ENCODE measurements at places on chromosomes 1 and 21. TPM values are rescaled to one million over a fixed set of nuclear protein-coding genes. Genes with fewer than 3 reads are reported as not detected.

HLX gene
- total RNA-seq = 0.62 TPM

CSF1 gene
- 15.2 TPM for total RNA-seq

OR2T35 gene
- total RNA-seq = not detected

FCER1A gene
- total RNA-seq = not detected

ASAP3 gene
- 27.6 TPM for total RNA-seq

DNA sequence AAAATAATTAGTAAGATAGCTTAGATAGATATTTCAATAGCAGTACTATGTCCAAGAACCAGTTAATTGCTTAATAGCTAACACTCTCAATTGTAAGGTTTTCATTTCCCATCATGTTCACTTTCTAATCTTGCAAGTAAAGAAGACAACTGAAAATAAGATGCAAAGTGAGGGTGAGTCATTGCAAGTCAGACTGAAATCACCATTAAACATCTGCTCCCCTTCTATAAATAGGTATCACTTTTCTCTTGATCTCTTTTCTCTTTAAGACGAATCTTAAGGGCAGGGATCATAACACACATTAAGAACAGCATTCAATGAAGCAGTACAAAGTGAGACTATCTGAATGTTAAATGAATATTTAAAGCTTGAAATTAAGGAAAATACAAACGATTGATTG lies 40.4 kb downstream of the UBR4 start:
- H3K4me1 ChIP-seq = peaks cover 32% of the 10 kb centered on the region
- peaks cover 54% of the 10 kb centered on the region for H3K36me3 ChIP-seq
- H3K27ac ChIP-seq = peak overlapping the region; percentile 50
- H3K4me3 ChIP-seq = no peak overlapping the region
- H3K27me3 ChIP-seq = no peaks in the 10 kb centered on the region

GRCh38 chr1:79695138-79695537 lies 688.6 kb upstream of the ADGRL4 start:
- no peak overlapping the region for H3K27ac ChIP-seq
- H3K4me1 ChIP-seq = no peaks in the 10 kb centered on the region
- DNase-seq = no peak

DNA sequence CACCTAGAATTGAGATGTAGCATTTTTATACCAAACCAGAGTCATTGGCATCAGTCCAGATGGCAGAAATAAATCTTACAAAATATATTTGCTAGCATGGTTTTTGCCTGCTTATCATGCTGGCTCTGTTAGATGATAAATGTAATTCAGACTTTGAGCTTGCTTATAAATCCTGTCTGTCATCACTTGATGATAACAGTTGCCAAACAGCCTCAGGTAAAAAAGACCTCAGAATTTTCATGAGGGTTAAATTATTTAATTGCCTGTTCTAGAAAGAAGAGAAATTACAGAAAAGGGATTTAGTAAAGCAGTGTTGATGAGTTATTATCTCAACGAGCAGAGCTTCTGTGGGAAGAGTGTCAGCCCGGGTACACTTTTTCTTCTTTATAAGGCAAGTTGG lies 83.3 kb downstream of the FNBP1L start:
- H3K4me3 ChIP-seq = no peak overlapping the region
- no peak for DNase-seq
- peaks cover 9% of the 10 kb centered on the region for H3K36me3 ChIP-seq
- H3K4me1 ChIP-seq = peaks cover 4% of the 10 kb centered on the region
- H3K27ac ChIP-seq = no peak overlapping the region

GRCh38 chr1:205926213-205926612 lies 17.0 kb downstream of the SLC26A9 start:
- no peaks in the 10 kb centered on the region for H3K27me3 ChIP-seq
- no peaks in the 10 kb centered on the region for H3K4me1 ChIP-seq
- no peaks in the 10 kb centered on the region for H3K36me3 ChIP-seq
- peak; percentile 32 for DNase-seq
- no peak overlapping the region for H3K27ac ChIP-seq

- H3K27ac ChIP-seq = no peak overlapping the region
- peaks cover 2% of the 10 kb centered on the region for H3K36me3 ChIP-seq
- peaks cover 22% of the 10 kb centered on the region for H3K4me1 ChIP-seq
- no peaks in the 10 kb centered on the region for H3K27me3 ChIP-seq
- H3K4me3 ChIP-seq = no peak overlapping the region
These were observed 8.8 kb upstream of the AHCYL1 start for GRCh38 chr1:109975718-109976117.

GRCh38 chr1:33738536-33738935 lies 125.3 kb upstream of the HMGB4 start:
- H3K36me3 ChIP-seq = no peaks in the 10 kb centered on the region
- peaks cover 4% of the 10 kb centered on the region for H3K27me3 ChIP-seq
- no peak for DNase-seq
- H3K27ac ChIP-seq = no peak overlapping the region
- no peaks in the 10 kb centered on the region for H3K4me1 ChIP-seq
- H3K4me3 ChIP-seq = no peak overlapping the region

DNA sequence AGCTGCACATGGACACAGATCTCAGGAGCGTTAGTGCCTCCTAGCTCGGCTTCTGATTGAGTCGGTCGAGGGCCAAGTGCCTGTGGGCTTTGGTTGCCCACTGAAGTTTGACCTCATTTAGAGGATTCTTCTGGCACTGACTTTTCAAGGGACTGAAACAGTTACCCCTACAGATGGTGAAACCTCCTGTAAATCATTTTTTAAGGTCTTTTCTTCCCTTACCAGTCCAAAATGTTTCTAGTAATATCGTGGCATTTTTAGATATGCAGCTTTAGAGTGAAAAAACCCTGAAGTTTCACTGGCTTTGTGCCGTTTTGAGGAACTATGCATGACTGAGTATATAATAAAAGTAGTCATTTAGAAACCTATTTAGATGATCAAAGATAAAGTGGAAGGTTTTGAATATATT lies 34.7 kb upstream of the L1TD1 start:
- no peak for DNase-seq
- no peaks in the 10 kb centered on the region for H3K4me1 ChIP-seq
- peaks cover 2% of the 10 kb centered on the region for H3K36me3 ChIP-seq
- no peak overlapping the region for H3K4me3 ChIP-seq
- H3K27me3 ChIP-seq = no peaks in the 10 kb centered on the region

DNA sequence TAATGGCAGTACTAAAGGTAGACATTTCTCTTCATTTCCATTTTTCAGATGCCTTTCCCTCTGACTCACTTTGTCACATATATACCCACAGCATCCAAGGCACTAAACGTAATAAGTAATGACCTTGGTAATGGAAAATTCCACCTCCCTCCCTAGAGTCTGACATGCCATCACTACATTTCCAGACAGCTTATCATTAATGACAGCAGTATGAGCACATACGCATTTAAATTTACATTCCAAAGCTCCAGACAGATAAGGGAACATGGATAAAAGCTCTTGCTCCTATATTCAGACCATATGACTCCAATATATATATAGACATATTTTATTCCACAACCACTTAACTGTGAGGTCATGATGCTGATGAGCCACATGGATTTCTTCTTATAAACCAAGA lies 191.7 kb upstream of the GORAB start:
- no peak for DNase-seq
- H3K4me1 ChIP-seq = peaks cover 19% of the 10 kb centered on the region
- H3K36me3 ChIP-seq = no peaks in the 10 kb centered on the region

DNA sequence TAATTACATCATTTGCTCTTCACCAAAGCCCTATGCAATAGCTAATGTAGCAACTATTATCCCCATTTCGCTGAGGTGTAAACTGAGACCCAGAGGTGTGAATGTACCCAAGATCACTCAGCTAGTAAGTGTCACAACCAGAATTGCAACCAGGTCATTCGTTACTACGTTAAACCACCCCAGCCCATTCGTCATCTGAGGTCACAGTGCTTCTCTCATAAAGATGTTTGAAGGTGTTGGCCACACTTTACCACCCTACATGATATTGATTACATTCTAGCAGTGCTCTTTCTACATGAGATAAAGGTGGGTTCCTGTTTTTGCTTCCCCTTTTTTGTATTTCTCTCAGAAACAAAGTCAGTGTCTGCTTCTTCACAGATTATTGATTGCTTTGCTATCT lies 195.3 kb downstream of the ZBTB18 start:
- H3K36me3 ChIP-seq = no peaks in the 10 kb centered on the region
- H3K27me3 ChIP-seq = no peaks in the 10 kb centered on the region
- H3K27ac ChIP-seq = no peak overlapping the region
- H3K4me3 ChIP-seq = no peak overlapping the region

DNA sequence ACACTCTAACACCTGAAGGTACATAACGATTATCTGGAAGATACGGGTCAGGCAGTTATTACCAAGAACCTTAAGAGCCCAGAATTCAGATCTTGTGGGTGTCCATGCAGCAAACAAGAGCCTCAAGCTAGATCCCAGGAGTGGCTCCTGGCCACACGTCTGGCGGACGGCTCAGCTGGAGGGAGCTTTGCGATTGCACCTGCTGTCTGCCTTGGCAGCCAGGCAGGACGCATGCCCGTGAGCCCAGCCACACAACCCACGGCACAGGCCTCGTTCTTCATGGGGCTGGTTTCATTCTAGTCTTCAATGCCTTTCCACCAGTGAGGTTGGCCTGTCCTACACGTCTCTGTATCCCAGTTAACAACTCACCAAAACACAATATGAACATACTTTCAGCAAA lies 5.7 kb downstream of the CCNL2 start:
- peaks cover 18% of the 10 kb centered on the region for H3K4me1 ChIP-seq
- no peaks in the 10 kb centered on the region for H3K27me3 ChIP-seq
- H3K27ac ChIP-seq = no peak overlapping the region
- H3K36me3 ChIP-seq = peaks cover 54% of the 10 kb centered on the region
- DNase-seq = no peak
- H3K4me3 ChIP-seq = no peak overlapping the region

DNA sequence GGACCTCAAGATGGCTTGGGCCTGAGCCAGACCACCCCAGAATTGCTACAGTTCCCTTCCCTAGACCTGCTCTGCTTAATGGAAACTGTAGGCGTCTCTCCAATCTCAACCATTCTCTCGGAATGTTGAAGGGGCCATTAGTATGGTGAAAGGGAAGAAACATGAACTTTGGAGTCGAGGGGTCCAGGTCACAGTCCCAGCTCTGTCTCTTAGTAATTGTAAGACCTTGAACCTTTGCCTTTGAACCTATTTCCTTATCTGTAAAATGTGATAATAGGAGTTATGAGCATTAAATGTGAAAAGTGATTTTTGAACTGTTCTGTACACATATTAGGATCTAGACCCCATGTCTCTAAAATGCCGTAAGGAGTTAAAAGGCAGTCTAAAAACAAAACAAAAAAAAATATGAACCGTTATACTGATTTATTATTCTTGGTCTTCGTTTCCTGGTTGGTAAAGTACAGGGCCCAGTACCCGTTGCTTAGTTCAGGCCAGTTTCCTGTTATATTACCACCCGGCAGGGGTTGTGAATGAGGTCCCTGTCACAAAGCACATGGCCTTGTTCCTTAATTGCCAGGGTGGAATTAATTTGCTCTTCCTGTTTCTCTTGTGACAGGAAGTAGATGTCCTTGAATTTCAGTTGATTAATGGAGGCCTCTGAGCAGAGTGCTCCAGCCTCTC lies 42.3 kb downstream of the TCEANC2 start:
- H3K27ac ChIP-seq = no peak overlapping the region
- no peak overlapping the region for H3K4me3 ChIP-seq
- no peaks in the 10 kb centered on the region for H3K4me1 ChIP-seq
- H3K36me3 ChIP-seq = peaks cover 7% of the 10 kb centered on the region
- no peak for DNase-seq

DNA sequence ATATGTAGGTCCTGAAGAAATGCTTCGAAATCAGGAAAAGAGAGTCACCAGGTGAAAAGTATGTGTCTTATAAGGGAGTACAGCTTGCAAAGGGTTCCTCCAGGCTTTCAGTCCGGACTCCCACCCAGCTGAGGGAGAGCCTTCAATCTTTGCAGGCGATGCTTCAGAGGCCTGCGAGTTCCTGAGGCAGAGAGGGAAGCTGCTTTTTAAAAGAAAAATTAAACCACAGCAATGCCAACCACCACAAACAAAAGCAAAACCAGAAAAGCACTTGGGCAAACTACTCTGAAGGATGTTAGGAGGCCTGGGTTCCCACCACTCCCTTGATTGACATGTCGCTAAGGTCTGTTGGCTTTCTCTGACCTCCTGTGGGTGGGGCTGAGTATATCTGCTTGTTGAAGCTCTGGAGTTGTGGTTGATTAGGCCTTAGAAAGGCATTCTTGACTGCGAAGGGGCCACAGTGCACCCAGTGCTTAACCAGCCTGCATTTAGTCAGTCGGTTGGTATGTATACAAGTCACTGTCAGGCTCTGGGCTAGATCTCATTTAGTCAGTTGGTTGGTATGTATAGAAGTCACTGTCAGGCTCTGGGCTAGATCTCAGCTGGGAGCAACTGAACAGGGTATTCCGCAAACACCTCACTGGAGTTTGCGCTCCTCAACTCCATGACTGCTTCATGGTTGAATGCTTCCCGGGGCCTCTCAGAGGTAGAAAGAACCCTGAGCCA lies 1.2 kb downstream of the NIPAL3 start:
- H3K4me3 ChIP-seq = peak overlapping the region; percentile 95
- H3K27me3 ChIP-seq = no peaks in the 10 kb centered on the region
- H3K4me1 ChIP-seq = peaks cover 55% of the 10 kb centered on the region
- peak overlapping the region; percentile 88 for H3K27ac ChIP-seq

- peaks cover 23% of the 10 kb centered on the region for H3K4me1 ChIP-seq
- no peak overlapping the region for H3K27ac ChIP-seq
- peaks cover 6% of the 10 kb centered on the region for H3K36me3 ChIP-seq
- H3K4me3 ChIP-seq = no peak overlapping the region
These were observed 125.1 kb downstream of the PRRX1 start for GRCh38 chr1:170789063-170789462.

- H3K27ac ChIP-seq = no peak overlapping the region
- DNase-seq = no peak
- no peaks in the 10 kb centered on the region for H3K36me3 ChIP-seq
- peaks cover 19% of the 10 kb centered on the region for H3K27me3 ChIP-seq
- H3K4me3 ChIP-seq = no peak overlapping the region
These were observed 63.5 kb upstream of the SSX2IP start for GRCh38 chr1:84753516-84754385.

GRCh38 chr1:41695118-41695745 lies 210.7 kb upstream of the EDN2 start:
- H3K36me3 ChIP-seq = no peaks in the 10 kb centered on the region
- H3K27ac ChIP-seq = no peak overlapping the region
- DNase-seq = peak; percentile 9
- H3K4me3 ChIP-seq = no peak overlapping the region

Measured in chondrocyte (in vitro differentiated cells).